ENCODE measurements at places on chromosomes 6 and 20.

DNA sequence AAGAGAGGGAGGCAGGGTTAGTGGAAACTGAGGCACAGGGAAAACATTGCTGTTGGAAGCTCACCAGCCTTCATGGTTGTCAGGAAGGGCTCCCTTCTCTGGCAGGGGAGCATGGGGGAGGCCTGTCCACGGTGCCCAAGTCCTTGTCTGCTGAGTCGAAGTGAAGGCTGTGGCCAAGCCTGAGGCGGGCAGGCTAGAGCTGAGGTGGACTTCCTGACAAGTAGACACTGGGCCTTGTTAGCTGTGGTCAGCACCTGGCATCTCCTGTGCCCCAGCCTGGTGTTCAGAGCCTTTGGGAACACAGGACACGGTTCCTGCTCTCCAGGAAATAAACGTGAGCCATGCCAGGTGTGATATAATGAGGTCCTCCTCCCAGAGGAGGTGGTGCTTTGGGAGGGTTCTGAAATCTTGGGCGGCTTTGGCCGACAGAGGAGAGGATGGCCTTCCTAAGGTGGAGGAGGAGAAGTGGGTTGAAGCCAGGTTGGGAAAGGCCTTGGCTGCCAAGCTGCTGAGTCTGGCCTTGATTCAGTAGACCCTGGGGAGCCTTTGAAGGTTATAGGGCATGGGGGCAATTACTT is 138.4 kb upstream of the RNF24 start:
- no peak for DNase-seq

DNA sequence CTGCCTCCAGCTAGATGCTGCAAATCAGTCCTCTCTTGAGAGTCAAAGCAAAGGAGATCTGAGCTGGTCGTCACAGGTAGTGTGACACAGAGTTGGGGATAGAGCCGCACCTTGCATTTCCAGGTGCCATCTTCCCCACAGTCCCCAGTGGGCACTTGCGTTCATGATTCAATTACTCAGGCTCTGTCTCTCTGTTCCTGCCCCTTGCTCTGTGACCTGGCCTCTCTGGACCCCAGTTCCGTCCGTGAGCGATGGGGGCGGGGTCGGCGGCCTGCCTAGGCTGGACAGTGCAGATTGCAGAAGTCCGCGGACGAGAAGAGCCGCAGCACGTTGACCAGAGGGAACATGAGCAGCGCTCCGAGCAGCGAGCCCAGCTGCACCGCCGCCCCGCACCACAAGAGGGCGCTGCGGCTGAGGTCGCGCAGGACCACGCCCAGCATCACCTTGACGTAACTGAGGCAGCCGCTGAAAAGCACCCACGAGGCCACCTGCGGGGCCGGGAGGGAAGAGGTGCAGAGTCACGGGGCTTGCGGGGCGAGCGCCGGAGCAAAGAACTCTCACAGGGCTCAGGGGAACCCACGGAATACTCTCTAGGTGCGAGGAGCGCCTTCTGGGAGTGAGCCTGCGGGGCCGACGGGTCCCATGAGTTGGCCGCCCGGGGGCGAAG is 7.4 kb downstream of the SLC52A3 start:
- no peak for DNase-seq

DNA sequence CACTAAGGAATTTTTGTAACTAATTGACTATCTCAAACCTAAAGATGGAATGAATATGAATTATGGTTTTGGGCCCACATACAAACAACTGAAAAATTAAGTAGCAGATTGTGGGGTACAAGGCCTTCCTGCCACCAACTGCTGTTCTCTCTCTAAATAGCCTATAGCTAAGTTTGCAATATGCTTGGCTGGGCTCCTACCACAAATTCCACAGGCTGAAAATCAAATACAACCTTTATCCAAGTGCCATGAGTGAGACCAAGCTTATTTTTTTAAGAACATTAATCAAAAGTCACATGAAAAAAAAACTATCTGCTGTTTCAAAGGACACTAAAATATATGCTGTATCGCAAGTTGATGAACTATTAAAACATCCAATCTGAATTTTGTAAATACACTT is 52.1 kb downstream of the TENT5A start:
- no peak for DNase-seq

GRCh38 chr20:47725248-47725973 is 59.9 kb downstream of the SULF2 start:
- DNase-seq = peak; percentile 74

GRCh38 chr6:163994566-163994965 is 580.0 kb downstream of the QKI start:
- DNase-seq = no peak

DNA sequence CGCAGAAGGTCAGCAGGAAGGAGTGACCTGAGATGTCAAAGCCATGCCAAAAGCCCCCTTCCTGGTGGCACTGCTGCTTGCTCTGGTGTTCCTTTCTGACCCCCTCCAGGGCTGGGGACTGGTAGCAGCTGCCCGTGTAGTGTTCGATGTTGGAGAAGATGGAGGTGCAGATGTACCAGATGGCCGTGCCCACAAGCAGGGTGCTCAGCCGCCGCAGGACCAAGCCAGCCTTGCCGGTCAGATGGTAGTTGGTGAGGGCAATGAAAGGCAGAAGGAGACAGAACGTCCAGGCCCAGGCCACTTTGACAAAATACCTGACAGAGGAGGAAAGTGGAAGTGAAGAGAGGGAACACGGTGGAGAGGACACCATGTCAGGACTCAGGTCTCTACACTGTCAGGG is 4.1 kb downstream of the FITM2 start:
- DNase-seq = no peak

GRCh38 chr6:14573703-14574290 is 456.2 kb downstream of the CD83 start:
- DNase-seq = no peak

- peak; percentile 39 for DNase-seq
Measured at GRCh38 chr6:44593539-44593944, 206.0 kb downstream of the CDC5L start.
